ENCODE measurements at places on chromosomes 2 and 18.

- no peak for DNase-seq
Observed at GRCh38 chr2:240590681-240591111, 4.2 kb downstream of the CAPN10 start.

DNA sequence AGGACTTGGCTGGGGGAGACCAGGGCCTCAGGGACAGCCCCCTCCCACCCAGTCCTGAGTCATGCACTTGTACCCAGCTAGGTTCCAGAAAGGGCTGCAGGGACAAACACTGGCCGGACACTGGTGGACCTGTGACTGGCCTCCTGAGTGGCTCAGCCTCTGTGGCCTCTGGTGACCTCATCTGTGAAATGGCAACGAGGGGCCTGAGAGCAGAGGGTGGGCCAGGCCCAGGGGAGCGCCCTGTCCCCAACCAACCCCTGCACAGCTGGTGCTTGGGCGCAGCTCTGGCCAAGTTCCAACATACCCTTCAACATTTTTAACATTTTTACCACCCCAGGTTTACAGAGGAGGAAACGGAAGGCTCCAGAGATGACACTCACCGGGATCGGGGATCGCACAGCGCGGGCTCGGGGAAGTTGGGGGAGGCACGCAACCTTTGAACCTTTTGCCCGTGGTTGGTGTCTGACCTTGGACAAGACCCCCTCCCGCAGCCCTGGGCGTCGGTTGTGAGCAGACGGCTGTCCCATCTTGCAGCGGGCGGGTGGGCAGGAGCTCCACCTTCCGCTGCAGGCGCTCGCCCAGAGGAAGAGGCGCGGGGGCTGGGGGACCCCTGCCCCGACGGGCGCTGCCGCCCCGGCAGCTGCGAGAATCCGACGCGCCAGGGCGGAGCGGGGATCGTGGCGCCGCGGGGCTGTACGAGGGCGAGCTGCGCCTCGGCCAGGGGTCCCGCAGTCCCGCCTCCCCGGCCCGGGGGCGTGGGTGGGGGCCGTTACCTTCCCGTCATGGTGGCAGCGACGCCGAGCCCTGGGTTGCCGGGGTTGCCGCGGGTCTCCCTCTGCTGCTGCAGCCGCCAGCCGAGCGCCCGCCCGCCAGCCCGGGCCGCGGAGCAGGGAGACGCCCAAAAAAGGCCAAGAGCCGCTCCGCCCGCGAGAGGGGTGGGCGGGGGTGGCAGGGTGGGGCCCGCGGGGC lies 805 bp downstream of the LIMS2 start:
- no peak for DNase-seq

DNA sequence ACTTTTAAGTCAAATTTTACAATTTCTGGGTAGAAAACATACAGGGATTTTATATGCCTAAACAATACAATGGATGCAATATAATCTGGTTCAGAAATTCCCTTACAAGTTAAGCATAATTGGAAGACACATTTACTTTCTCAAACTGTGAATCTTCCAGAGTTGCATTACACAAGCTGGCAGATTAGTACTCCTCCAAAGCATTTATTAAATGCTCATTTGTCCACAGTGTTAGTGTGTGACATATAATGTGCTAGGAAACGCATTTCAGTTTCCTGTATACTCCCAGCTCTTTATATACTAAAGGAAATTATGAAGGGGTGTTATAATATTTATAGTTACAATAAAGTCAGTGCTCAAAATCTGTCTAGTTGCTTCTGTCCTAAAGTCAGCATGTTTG lies 239.0 kb upstream of the FIGN start:
- no peak for DNase-seq

- no peak for DNase-seq
Observed at GRCh38 chr2:86189782-86190416, 5.4 kb downstream of the IMMT start.

- DNase-seq: no peak
Observed at GRCh38 chr2:109333414-109334210, 204.6 kb downstream of the SH3RF3 start.

DNA sequence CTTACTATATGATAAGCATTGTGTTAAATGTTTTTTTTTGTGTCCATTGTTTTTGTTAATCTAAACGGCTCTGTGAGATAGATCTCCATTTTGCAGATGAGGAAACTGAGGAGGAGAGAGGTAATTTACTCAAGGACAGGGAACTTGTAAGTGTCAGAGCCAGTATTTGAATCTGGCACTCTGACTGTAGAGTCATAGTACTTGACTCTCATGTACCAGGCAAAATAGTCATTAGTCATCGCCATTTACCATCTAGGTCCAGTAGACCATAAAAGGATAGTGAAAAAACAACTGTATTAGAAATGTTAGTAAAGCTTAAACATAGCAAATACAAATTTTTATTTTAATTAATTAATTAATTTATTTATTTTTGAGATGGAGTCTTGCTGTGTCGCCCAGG lies 4.8 kb downstream of the PSMD14 start:
- no peak for DNase-seq

- DNase-seq: no peak
Observed at GRCh38 chr2:85396531-85397470, 13.4 kb downstream of the CAPG start.

DNA sequence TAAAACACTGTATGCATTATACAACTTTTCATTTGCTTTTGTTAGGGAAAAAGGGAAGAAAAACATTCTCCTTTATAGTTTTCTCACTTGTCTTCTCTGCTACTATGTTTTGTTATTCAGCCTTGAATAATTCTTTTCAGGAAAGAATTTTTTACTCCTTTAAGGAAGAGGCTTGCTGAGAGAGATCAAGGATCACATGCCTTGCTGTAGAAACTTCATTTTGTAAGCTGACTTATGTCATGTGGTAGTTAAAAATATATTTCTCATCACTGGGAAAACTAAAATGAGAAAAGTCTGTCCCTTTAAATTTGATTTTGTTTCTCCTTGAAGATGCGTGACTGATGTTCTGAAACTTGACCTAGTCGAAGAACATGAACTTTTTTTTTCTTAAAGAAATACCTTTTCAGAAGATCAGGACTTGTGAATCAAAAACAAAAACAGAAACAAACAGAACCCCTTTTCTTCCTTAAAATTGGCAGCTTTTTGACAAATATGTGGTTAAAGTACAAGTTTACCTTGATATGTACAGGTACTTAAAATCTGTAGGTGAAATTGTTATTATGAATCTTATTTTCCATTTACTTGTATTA lies 145.1 kb downstream of the COMMD1 start:
- no peak for DNase-seq

DNA sequence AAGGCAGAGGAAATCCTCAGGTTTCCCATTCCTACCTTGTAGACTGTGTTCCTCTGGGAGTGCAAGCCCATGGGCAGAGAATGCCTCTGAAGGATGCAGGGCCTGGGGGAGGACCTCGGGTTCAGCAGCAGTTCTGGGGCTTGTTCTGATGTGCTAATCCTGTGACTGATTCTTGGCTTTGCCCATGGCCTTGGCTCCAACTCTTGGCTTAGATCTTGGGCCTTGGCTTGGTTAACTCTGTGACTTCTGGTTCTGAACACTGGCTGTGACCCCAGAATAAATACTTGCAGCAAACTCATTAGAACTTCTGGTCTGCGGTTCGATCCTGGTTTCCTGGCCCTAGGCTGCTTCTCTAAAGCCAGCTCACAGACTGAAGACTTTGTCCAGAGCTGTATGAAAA lies 366.9 kb upstream of the ZEB2 start:
- no peak for DNase-seq

- no peak for DNase-seq
Observed at GRCh38 chr2:6381326-6381725, 484.4 kb downstream of the CMPK2 start.

DNA sequence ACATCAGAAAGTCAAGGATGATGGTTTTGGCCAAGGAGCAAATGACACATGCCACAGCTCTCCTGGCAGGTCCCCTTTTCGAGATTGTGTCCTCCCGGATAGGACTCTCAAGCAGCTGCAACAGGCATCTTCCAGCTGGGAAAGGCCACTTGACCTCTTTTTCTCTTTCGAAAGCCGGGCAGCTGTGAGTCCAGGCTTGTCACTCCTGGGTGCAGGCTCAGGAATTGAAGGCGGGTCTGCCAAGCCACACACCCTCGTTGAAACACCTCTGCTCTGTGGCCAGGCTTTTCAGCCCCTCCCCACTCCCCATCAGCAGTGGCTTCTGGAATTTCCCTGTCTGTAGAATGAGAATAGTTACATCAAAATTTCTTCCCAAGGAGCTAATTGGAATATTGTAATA lies 98.0 kb downstream of the CCDC138 start:
- no peak for DNase-seq

- no peak for DNase-seq
Observed at GRCh38 chr2:224101820-224102630, 62.9 kb upstream of the SERPINE2 start.

DNA sequence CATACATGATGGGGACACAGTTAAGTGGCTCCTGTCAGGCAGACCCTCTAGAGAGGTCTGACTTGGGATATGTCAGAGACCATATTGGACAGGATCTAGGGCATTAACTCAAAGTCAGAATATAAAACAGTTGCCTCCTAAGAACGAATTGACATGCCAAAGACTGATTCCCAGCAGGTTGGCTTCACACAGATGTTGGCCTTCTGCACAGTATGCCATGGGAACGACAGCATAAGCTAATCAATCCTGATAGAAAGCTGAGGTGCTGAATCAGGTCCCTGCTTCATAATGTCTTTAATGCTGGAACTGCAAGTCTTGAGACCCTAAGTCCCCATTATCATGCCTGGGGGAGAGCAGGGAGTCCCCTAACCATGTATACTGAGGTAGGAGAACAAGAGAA lies 165.1 kb downstream of the SRBD1 start:
- no peak for DNase-seq

DNA sequence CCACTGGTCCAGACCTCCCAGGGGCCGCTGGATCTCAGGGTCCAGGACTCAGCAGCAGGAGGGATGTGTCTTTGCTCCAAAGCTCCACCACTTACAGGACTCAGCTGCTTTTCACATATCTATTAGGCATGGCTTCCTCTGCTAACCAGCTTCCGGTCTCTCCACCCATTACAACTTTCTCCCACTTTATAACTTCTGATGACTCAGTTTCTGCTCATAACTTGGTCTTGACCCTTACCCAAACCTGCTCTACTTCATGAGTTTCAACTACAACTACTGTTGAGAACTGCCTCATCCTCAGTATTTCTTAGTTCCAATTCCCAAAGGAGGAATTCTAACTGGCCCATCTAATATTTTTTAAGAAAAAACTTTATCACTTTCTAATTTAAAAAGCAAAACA lies 17.2 kb downstream of the SULT1C2 start:
- no peak for DNase-seq
